ENCODE measurements at places on chromosomes 1 and 21. TPM values are rescaled to one million over a fixed set of nuclear protein-coding genes. Genes with fewer than 3 reads are reported as not detected.

DNA sequence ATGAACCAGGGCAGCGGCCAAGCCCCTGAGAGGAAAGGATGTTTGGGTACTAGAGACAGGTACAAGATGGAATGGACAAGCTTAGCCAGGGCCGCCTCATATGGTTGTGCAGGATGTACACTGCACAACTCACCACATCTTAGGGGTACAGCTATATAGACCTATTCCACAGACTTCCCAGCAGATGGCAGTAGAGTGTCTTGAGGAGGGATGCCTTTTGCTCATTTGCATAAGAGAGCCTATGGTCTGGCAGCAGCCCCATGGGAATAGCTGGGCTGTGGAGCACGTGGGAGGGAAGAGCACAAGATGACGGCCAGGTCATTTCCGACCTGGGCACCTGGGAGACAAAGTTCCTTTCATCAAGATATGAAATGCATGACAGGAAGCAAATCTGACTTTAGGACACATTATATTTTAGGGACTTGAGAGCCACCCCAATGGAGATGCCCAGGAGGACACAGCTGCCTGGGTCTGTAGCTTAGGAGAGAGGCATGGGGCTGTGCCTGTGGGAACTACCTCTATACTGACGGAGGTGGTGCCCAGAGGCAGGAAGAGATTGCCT is 215.5 kb downstream of the KCNJ6 start:
- H3K27me3 ChIP-seq: no peaks in the 10 kb centered on the region
- H3K36me3 ChIP-seq: no peaks in the 10 kb centered on the region
- no peak overlapping the region for H3K4me3 ChIP-seq
- H3K27ac ChIP-seq: no peak overlapping the region

DNA sequence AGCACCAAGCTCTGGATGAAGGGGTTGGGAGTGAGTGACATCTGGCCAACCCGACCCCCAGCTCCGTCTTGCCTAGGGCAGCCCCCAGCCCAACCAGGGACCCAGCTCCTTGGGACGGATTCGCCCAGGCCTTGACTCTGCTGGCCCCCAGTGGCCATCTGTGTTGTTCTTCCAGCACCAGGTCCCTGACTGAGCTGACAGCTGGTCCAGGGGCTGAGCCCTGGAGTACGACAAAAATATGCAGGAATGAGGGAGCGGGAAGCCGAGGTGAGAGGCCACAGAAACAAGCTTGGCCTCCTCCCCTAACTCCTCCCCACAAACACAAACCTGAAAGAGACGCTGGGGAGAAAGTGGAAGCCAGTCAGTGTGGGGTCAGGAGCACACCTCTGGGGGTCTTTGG is 55.0 kb upstream of the PAX7 start:
- H3K27me3 ChIP-seq: peaks cover under 1% of the 10 kb centered on the region
- no peaks in the 10 kb centered on the region for H3K36me3 ChIP-seq
- no peak overlapping the region for H3K4me3 ChIP-seq
- no peaks in the 10 kb centered on the region for H3K4me1 ChIP-seq
- peak; percentile 65 for DNase-seq
- H3K27ac ChIP-seq: no peak overlapping the region

GRCh38 chr1:102529446-102529845 is 532.7 kb upstream of the OLFM3 start:
- DNase-seq: no peak
- H3K4me3 ChIP-seq: no peak overlapping the region
- no peaks in the 10 kb centered on the region for H3K36me3 ChIP-seq
- H3K27me3 ChIP-seq: no peaks in the 10 kb centered on the region
- H3K27ac ChIP-seq: no peak overlapping the region

DNA sequence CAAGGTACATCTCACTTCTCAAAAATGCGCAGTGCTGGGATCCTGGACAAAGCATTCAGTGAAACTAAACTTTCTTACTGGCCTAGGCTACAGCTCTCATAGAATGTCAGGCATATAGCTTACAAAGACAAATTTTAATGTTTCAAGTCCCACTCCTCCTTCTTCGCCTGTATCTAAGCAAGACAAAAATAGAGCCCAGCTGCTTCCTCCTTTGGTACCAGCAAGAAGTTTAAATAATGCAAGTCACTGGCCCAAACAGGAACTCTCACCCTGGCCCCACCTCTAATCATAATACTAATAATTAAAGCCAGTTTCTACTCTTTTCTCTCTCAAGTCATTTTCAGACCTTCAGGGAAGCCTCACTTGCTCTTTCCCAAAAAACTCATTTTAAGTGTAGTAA is 1267.9 kb downstream of the MRPL39 start:
- H3K4me1 ChIP-seq: no peaks in the 10 kb centered on the region
- no peaks in the 10 kb centered on the region for H3K27me3 ChIP-seq
- H3K36me3 ChIP-seq: no peaks in the 10 kb centered on the region
- no peak for DNase-seq
- H3K27ac ChIP-seq: no peak overlapping the region

DNA sequence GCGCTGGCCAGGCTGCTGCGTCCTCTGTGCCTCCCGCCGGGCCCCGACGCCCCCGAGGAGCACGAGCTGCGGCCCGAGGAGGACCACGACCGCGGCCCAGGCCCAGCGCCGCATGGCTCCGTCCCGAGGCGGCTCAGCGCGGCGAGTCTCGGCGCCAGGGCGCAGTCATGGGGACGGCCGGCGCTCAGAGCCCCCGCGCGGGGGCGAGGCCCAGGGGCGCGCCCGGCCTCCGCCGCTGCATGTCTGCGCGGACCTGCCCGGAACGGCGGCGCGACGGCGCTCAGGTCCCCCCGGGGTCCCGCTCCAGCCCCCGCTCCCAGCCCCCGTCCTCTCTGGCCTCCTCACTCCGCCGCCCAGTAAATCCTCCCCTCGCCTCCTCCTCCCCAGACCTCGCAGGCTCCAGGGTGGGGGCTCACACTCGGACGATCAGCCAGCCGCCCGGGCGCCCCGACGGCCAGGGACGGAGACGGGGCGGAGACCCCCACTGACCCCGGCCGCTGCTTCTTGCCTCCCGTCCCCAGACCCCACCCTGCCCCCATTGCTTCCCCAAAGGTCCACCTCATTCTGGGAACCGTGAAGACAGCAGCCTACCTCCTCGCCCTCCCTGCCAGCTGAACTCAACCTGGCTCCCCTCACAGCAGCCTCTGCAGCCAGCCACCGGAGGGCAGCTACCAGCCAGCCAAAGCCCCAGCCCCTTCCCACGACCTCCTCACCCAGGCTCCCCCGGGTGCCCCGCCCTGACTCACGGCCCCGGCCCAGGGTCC is at the start of gene C1QTNF12:
TSS of gene C1QTNF12 (minus strand) at position 146 of the 764 bp plus-strand sequence. CDS start at position 114, 32 bp downstream.
- peak within 1 kb of the TSS; percentile 4 for H3K4me3 ChIP-seq
- no peak for DNase-seq
- H3K27me3 ChIP-seq: peaks cover 8% of the 10 kb centered on the region
- no peaks in the 10 kb centered on the region for H3K4me1 ChIP-seq

GRCh38 chr1:91623020-91623419 is 122.4 kb downstream of the CDC7 start:
- H3K4me1 ChIP-seq: peaks cover 13% of the 10 kb centered on the region
- no peak overlapping the region for H3K27ac ChIP-seq
- DNase-seq: no peak
- H3K4me3 ChIP-seq: no peak overlapping the region
- H3K36me3 ChIP-seq: no peaks in the 10 kb centered on the region

- no peak overlapping the region for H3K4me3 ChIP-seq
- DNase-seq: no peak
- no peaks in the 10 kb centered on the region for H3K36me3 ChIP-seq
- no peaks in the 10 kb centered on the region for H3K27me3 ChIP-seq
- no peak overlapping the region for H3K27ac ChIP-seq
Measured at GRCh38 chr1:5887349-5887970, 104.8 kb downstream of the NPHP4 start.

GRCh38 chr1:202143011-202143767 is 1.3 kb downstream of the ARL8A start:
- peak; percentile 77 for DNase-seq
- H3K36me3 ChIP-seq: no peaks in the 10 kb centered on the region
- H3K27ac ChIP-seq: peak overlapping the region; percentile 89
- no peaks in the 10 kb centered on the region for H3K4me1 ChIP-seq

SLC26A9 gene
- total RNA-seq: 35.4 TPM

TRNP1 gene
- 72.5 TPM for total RNA-seq

- no peak overlapping the region for H3K4me3 ChIP-seq
- no peaks in the 10 kb centered on the region for H3K36me3 ChIP-seq
- no peak overlapping the region for H3K27ac ChIP-seq
- no peak for DNase-seq
- no peaks in the 10 kb centered on the region for H3K4me1 ChIP-seq
- H3K27me3 ChIP-seq: no peaks in the 10 kb centered on the region
Measured at GRCh38 chr21:45836268-45836655, 145.3 kb upstream of the COL6A1 start.

DNA sequence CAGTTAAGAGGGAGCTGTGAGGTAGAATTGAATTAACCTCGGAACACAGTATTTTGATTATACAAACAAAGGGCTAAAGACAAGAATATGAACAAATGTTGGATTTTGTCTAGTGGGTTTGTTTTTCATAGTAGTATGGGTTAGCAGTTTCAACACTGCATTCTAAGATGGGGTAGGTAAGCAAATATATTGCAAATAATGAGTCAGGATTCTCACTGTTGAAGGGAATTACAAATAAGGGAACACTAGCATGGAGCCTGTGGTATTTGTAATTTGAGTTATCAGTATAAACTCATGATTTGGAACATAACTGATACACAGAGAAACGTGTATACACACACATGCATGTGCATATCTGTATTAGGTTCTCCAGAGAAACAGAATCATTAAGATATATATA is 44.5 kb downstream of the CD55 start:
- H3K4me1 ChIP-seq: no peaks in the 10 kb centered on the region
- no peak for DNase-seq
- H3K4me3 ChIP-seq: no peak overlapping the region
- H3K27me3 ChIP-seq: no peaks in the 10 kb centered on the region
- H3K27ac ChIP-seq: no peak overlapping the region
- peaks cover 5% of the 10 kb centered on the region for H3K36me3 ChIP-seq

LYPD8 gene
- not detected for total RNA-seq

GRCh38 chr1:197690074-197690473 is 85.2 kb downstream of the DENND1B start:
- no peak overlapping the region for H3K4me3 ChIP-seq
- H3K27ac ChIP-seq: no peak overlapping the region
- H3K4me1 ChIP-seq: no peaks in the 10 kb centered on the region

DNA sequence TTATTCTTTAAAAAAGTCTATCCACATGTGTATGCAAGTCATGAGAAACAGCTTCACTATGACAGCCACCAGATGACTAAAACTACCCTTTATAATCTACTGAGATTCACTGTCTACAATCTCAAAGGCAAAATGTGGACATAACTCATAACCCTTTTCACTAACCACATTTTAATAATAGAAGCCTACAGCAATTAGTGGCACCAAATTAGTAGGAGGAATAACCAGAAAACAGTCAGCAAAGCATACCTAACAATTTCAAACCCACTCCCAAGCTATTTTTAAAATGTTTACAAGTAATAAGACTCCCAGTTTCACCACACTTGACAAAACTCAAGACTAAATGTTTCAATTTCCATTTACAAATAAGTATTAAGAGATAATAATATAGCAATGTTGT is 442.9 kb downstream of the PTPRC start:
- no peaks in the 10 kb centered on the region for H3K36me3 ChIP-seq
- DNase-seq: no peak
- no peaks in the 10 kb centered on the region for H3K4me1 ChIP-seq
- H3K27me3 ChIP-seq: no peaks in the 10 kb centered on the region
- no peak overlapping the region for H3K4me3 ChIP-seq
- no peak overlapping the region for H3K27ac ChIP-seq

RORC gene
- 10.3 TPM for total RNA-seq

DNA sequence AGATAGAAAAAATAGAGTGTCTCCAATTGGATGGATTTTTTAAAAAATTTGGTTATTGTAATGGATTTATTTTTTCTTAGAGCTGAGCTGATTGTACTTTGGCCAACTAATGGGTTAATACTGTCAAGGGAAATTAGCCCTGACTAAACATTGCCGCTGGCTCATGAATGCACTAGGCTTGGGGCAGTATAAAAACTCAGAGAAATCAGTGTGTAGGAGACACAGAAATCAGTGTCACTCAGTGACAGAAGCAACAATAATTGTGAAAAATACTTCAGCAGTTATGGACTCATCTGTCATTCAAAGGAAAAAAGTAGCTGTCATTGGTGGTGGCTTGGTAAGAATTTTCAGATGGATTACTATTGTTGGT is at the start of gene KMO:
TSS of gene KMO (plus strand) at position 217 of the 370 bp plus-strand sequence. CDS start at position 284, 67 bp downstream.
- peak within 1 kb of the TSS; percentile 44 for H3K4me3 ChIP-seq
- no peak within 1 kb of the TSS for H3K27ac ChIP-seq
- H3K4me1 ChIP-seq: no peaks in the 10 kb centered on the region
- H3K27me3 ChIP-seq: no peaks in the 10 kb centered on the region
- DNase-seq: no peak

GRCh38 chr1:206550446-206550845 is 43.1 kb downstream of the RASSF5 start:
- no peaks in the 10 kb centered on the region for H3K36me3 ChIP-seq
- DNase-seq: no peak
- H3K4me1 ChIP-seq: peaks cover 25% of the 10 kb centered on the region
- no peak overlapping the region for H3K27ac ChIP-seq
- H3K27me3 ChIP-seq: no peaks in the 10 kb centered on the region
- no peak overlapping the region for H3K4me3 ChIP-seq

GRCh38 chr1:111961773-111962565 is 27.5 kb downstream of the KCND3 start:
- H3K4me3 ChIP-seq: no peak overlapping the region
- peaks cover 41% of the 10 kb centered on the region for H3K4me1 ChIP-seq
- H3K27ac ChIP-seq: peak overlapping the region; percentile 64
- H3K36me3 ChIP-seq: no peaks in the 10 kb centered on the region
- DNase-seq: no peak
- H3K27me3 ChIP-seq: no peaks in the 10 kb centered on the region

TFF3 gene
- total RNA-seq: 5.0 TPM

S100A7A gene
- total RNA-seq: not detected

SHISAL2A gene
- not detected for total RNA-seq

DNA sequence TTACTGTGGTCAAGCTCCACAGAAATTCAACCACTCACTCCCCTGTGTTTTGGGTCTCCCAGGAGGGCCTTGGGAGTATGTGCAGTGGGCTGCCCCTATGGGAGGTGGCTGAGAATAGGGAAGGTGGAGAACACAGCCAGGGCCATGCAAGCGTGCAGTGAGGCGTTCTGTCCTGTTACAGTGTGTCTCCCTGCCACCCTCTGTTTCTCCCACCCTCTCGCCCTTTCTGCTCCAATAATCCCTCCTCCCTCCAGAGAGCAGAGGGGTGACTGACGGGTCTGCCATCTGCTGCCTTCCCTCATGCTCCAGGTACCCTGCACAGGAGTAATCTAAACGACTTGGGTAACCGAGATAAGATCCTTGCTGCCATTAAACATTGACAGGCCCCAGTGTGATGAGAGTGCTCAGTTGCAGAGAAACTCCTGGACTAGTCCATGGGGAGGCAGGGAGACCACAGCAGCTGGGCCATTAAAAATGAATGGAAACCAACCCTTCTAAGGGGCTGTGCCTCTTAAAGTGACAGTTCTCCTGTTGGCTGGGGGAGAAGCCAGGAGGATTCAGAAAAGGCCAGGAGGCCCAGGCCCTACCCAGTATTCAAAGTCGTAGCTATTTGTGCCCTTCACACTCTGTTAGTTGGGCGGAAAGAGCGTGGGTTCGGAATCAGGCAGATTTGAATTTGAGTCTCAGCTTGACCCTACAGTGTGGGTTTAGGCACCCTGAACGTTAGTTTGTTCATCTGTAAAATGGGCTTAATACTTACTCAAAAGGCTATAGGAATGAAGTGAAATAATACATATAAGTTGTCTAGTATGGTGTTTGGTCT is 22.4 kb upstream of the BTG2 start:
- H3K4me1 ChIP-seq: no peaks in the 10 kb centered on the region
- peak overlapping the region; percentile 92 for H3K27ac ChIP-seq
- no peak overlapping the region for H3K4me3 ChIP-seq
- DNase-seq: peak; percentile 56
- H3K36me3 ChIP-seq: no peaks in the 10 kb centered on the region

GRCh38 chr1:94060720-94061119 is 60.2 kb downstream of the ABCA4 start:
- peak overlapping the region; percentile 35 for H3K27ac ChIP-seq
- no peak overlapping the region for H3K4me3 ChIP-seq
- H3K36me3 ChIP-seq: no peaks in the 10 kb centered on the region
- DNase-seq: no peak
- H3K4me1 ChIP-seq: peaks cover 41% of the 10 kb centered on the region
